ENCODE measurements at places on chromosomes 16 and 17.
A peak's percentile ranks its signal among the peaks of the same experiment; 100 is the strongest.

GRCh38 chr17:65598746-65599145, 37.3 kb upstream of the AXIN2 start:
- no peak for DNase-seq

- DNase-seq = no peak
Measured at GRCh38 chr16:3690980-3691720, 26.2 kb downstream of the TRAP1 start.

DNA sequence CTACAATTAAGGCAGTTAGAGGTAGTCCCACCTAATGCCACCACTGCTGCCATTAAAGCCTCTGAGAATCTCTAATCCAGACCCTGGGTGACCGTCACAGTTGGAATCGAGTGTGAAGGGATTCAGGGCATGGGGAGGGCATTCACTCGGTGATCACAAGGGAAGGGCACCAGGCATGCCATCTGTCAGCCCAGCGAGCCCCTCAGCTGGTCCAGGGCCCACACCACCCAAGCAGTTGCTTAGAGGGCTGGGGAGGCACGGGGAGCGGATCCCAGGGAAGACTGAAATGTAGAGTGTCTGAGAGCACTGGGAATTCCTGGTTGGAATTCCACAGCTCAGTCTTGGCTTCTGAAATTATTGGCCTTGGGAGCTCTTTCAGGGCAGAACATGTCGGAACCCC, 294.6 kb downstream of the CPPED1 start:
- DNase-seq = no peak

GRCh38 chr17:82400206-82400605, 17.9 kb upstream of the HEXD start:
- peak; percentile 46 for DNase-seq

DNA sequence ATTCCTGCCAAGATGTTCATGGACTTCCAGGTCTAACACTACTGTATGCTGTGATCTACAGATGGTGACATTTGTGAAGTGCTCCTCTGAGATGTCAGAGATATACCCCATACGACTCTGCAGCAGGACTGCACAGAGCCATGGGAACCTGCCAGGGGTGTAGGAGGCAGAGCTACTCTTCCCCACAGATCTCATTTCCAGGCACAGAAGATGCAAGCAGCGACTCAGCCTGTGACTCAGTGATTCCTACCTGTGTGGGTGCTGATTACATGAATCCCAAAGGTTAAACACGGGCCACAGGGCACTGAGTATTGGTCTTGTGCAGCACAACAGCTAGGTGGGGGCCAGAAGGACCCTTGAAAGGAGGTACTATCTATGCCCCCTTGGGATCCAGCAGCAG, 137.0 kb upstream of the SOX9 start:
- no peak for DNase-seq
